Stimulated activated CD8-positive, alpha-beta memory T cell treated with anti-CD3 and anti-CD28 coated beads, Interleukin-15, amount 100 ng/mL, for 4 hours (primary cell): ENCODE measurements at places on chromosomes 3 and 15.

DNA sequence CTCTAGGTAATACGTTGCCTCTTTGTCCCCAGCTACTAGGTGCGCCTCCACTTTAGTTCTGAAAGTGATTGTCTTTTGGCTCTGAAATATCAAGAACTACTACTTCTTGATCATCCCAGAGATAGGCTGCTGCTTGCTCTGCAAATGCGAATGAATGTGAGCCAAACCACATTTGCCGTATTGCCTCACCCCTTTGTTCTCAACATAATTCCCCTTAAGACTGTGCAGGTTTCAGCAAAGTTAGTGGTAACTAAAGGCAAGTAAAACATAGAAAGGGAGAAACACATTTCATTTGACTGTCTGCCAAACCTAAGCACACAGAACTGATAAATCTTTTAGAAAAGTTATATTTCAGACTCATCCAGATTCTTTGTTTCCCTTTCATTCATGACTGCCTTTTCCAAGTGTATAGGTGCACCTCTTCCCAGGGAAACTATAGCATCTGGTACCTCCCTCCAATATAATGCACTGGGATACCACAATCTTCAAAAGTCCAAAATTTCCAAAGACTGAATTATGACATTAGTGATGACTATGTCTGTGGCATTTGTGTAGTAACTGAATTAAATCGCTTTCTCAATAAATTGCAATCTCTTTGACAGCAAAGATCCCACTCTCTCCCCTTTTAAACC lies 720.6 kb upstream of the CBLB start:
- DNase-seq: no peak

GRCh38 chr15:27342991-27343390 lies 372.0 kb downstream of the GABRG3 start:
- no peak for DNase-seq

GRCh38 chr3:122743581-122744120 lies 50.0 kb downstream of the HSPBAP1 start:
- DNase-seq: no peak

DNA sequence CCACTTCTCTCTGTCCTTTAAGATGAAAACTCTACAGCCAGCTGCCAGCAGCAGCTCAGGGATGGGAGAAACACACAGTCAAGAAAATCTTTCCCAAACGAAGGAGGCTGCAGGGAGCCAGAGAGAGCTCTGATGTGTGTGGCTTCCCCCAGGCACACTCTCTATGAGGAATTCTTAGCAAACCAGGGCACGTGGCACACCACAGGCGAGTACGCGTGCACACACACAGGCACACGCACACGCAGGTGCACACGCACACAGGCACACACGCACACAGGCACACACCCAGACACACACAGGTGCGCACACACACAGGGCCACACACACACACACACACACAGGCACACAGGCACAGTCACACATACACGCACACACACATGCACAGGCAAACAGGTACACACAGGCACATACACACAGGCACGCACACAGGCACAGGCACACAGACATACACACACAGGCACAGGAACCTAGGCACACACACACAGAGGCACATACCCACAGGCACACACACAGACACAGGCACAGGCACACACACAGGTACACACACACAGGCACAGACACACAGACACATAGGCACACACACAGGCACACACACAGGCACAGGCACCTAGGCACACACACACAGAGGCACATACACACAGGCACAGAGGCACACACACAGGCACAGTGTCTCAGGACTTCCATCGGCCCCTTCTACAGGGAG lies 91.5 kb upstream of the ATP2B2 start:
- DNase-seq: no peak

- no peak for DNase-seq
These were observed 136.0 kb upstream of the DAZL start for GRCh38 chr3:16741103-16741758.

GRCh38 chr3:144491333-144491732 lies 519.7 kb downstream of the DIPK2A start:
- no peak for DNase-seq
